ENCODE measurements at places on chromosomes 6 and 20. TPM values are rescaled to one million over a fixed set of nuclear protein-coding genes. Genes with fewer than 3 reads are reported as not detected.

GRCh38 chr6:116090251-116090650 is 10.4 kb upstream of the NT5DC1 start:
- no peak for DNase-seq

Gene COL12A1
- 130 TPM for total RNA-seq

DNA sequence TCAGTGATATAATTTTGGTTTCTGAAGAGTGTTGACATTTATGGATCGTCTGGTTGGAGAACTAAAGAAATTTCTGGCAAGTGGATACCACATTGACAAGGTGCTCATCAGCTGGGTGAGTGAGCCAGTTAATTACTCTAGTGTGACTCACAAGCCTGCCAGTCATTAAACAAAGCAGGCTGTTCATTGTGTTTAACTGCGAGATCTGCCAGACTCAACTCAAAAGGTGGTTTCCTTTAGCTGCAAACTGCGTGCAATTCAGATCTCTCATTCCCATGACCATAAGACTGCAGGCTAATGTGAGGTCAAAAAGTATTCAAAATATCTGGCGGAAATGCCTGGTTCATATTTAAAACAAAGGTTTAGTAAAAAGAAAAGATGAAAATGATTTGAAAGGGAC is 32.5 kb upstream of the IYD start:
- no peak for DNase-seq

GRCh38 chr6:28638787-28639430 is 113.2 kb downstream of the GPX5 start:
- DNase-seq, result no peak

Gene BEND3
- total RNA-seq, result 2.0 TPM

DNA sequence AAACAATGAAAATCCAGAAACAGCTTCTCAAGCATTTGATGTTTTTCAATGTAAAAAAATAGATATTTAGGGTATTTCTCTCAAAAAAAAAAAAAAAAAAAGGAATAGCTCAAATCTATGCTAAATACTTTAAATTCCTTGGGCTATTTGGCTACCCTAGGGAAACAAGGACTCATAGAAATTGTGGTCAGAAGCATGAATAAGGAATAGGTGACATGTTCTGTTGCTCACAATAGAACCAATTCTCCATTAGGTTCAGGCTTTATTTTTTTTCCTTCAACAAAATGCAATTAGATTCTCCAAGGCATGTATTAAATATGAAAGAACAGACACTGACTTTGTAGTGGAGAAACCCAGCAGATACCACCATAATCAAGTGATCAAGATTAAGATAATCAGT is 904.3 kb upstream of the FLRT3 start:
- no peak for DNase-seq
